ACHN (cell line): ENCODE measurements at places on chromosomes 5 and 9.

- DNase-seq: peak; percentile 50
Observed at GRCh38 chr9:120928015-120928482, 1.5 kb upstream of the TRAF1 start.

GRCh38 chr9:80811656-80812055, 877.7 kb downstream of the TLE1 start:
- DNase-seq: no peak

GRCh38 chr5:38752622-38753021, 93.2 kb upstream of the OSMR start:
- no peak for DNase-seq

- no peak for DNase-seq
Observed at GRCh38 chr9:125142560-125143376, 560 bp downstream of the SCAI start.

DNA sequence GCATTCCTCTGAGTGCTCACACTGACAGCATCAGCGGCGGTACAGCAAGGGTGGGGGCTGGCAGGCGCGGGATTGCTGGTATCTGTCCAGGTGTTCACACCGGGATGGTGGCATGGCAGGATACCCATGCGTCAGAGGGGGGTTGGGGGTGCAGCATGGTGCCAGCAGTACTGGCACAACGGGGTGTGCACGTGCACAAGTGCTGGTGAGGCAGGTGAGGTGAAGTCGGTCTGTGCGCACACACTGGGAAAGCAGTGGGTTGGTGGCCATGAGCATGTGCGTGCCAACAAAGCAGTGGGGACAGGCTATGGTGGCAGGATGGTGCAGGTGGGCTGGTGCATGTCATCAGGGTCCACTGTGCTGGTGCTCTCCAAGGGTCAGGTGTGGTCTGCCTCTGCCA, 819.6 kb upstream of the EDIL3 start:
- DNase-seq: no peak

GRCh38 chr5:171032435-171032973, 170.7 kb downstream of the RANBP17 start:
- DNase-seq: no peak

GRCh38 chr5:112083623-112084022, 326.6 kb upstream of the NREP start:
- DNase-seq: no peak

DNA sequence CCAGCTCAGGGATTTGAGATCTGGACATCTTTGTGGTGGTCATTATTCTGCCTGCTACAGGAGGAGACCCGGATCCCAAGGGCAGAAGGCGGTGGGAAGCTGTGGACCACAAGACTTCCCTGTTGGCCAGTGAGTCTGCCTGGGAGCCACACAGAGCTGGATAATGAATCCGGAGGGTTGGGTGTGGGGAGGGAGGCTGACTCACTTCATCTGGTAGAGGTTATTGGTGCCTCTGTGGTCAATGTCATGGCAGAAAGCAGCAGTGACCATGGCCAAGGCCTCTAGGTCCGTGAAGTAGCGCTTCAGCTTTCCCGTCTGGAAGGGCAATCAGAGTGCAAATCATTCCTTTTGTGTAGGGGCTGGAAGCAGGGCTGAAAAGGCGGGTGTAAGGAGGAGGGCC, 58.5 kb downstream of the PDE6A start:
- DNase-seq: peak; percentile 6

- peak; percentile 25 for DNase-seq
Observed at GRCh38 chr5:177189416-177189815, 55.8 kb downstream of the NSD1 start.
